ENCODE measurements at places on chromosomes 13 and 19.

DNA sequence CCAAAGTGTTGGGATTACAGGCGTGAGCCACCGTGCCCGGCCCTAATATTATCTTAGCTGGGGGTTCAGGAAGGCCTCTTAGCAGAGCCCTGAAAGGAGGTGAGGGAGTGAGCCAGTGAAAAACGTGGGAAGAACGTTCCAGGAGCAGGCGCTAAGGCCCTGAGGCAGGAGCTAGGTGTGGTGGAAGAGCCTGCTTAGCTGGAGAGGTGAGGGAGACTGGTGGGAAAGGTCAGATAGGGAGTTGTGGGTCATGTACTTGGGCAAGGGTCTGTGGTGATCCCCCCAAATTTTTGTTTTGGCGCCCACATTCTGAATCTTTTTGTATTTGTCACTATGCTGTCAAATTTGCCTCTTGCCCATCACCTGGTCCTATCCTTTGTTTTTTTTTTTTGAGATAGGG lies 5.1 kb upstream of the INAFM1 start:
- DNase-seq = no peak

- no peak for DNase-seq
Observed at GRCh38 chr13:74230984-74231501, 96.8 kb upstream of the KLF12 start.

- no peak for DNase-seq
Observed at GRCh38 chr13:33249894-33250293, 35.7 kb downstream of the STARD13 start.

DNA sequence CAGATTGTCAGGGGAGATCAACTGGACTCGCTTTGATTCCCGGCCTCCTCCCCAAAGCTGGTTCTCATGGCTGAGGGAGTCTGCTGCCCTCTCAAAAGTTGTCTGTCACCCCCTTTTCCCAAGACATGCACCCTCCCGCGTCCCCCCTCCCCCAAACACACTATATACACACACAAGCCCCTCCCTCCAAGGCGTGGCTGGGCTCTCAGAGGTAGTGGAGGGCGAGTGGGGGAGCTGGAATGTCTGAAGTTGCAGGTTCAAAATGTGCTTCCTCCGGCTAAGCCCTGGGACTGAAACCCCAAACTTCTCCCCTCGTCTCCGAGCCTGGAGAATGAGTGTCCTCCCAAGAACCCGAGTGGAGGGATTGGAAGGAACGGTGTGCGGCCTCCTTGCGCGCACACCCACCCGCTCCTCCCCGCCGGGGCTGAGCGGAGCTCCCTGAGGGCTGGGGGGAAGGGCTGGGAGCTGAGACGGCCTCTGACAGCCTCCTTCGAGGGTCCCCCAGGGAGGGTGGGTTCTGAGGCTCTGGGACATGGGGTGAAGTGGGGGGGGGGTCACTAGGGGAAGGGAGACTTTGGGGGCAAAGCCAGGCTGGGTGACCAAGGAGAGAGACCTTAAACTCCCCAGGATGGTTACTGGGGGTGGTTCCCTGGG lies 9.9 kb upstream of the MEIS3 start:
- DNase-seq = no peak

GRCh38 chr19:48487544-48487943 lies 18.4 kb downstream of the CYTH2 start:
- no peak for DNase-seq

DNA sequence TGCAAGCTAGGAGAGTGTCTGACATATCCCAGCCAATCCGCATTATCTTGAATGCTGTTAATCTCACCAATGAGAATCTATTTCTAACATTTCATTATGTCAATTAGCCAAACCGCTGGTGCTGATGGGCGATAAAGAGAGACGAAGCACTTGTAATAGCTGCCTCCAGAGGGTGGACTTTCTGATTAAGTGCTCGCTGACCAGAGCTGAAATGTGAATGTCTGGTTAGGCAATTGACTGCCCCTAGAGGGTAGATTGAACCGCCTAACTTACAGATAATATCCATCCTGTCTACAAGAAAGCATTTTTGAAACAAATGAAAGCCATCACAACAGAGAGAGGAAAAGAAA lies 552 bp upstream of the GRWD1 start:
- DNase-seq = peak; percentile 89

GRCh38 chr19:4980067-4980466 lies 11.2 kb downstream of the KDM4B start:
- DNase-seq = no peak

- DNase-seq = no peak
Observed at GRCh38 chr19:42097461-42097860, 21.5 kb downstream of the ZNF574 start.

GRCh38 chr13:27374650-27375049 lies 49.8 kb upstream of the GTF3A start:
- DNase-seq = peak; percentile 75

DNA sequence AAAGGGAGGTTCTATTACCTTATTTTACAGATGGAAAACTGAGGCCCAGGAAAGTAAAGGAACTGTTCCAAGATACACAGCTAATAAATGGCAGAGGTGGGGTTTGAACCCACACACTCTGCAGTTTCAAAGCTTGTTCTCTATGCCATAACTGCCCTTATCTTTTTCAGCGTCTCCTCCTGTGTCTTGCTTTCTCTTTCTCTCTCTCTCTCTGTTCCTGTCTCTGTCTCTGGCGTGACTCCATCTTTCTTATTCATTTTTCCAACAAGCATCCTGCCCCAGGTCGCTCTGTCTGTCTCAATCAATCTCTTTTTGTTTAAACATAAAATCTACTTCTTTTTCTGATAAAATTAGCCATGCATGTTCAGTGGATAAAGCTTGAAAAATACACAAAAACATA lies 3.2 kb upstream of the IFNL4 start:
- DNase-seq = no peak

All from midbrain (tissue), 1 donor.